Activated CD4-positive, alpha-beta T cell treated with anti-CD3 and anti-CD28 coated beads for 36 hours (primary cell): ENCODE measurements at places on chromosomes 3 and 15. TPM values are rescaled to one million over a fixed set of nuclear protein-coding genes. Genes with fewer than 3 reads are reported as not detected.

Gene QTRT2
- 47.0 TPM for total RNA-seq

Gene ZNF662
- total RNA-seq, result 1.3 TPM

- DNase-seq, result peak; percentile 40
These were observed 160.2 kb upstream of the TBL1XR1 start for GRCh38 chr3:177357352-177358090.

GRCh38 chr3:100331660-100332059, 2.9 kb upstream of the NIT2 start:
- DNase-seq, result no peak

DNA sequence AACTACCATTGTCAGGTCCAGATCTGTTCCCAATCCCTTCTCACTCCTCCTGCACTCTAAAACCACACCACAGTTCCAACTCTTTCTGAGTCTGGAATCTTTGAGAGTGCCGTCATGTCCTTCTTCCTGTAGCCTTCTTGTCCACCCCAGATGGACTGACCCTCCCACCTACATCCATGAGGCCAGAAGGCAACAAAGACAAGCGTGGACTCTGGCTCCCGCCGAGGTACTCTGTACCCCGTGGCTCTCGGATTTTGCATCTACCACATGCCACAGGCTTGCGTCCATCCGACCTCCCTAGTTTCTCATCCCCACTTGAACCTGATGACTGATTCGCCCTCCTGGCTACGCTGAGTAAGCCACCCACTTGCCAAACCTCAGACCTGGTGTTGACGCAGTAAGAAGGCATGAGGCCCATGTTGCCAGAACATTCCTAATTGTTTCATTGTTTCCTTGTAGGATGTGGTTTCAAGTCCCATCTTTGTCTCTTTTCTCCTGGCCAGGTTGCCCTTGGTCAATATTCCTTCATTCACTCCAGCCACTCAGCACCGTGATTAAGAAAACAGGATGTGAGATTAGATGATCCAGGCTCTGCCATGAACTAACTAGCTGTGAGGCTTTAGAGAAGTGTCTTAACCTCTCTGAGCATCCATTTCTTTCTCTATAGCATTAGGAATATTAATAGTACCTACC, 1.1 kb upstream of the ZBTB38 start:
- no peak for DNase-seq

GRCh38 chr15:101497484-101498034, 8.1 kb upstream of the PCSK6 start:
- no peak for DNase-seq

GRCh38 chr15:101510212-101511197, 21.0 kb upstream of the PCSK6 start:
- no peak for DNase-seq

- no peak for DNase-seq
These were observed 1.0 kb upstream of the RNF7 start for GRCh38 chr3:141737093-141737492.

- no peak for DNase-seq
These were observed 263.3 kb upstream of the NR2E3 start for GRCh38 chr15:71547011-71547410.

- DNase-seq, result no peak
These were observed 55.0 kb downstream of the FLNB start for GRCh38 chr3:58063022-58063815.

- no peak for DNase-seq
These were observed 238.5 kb downstream of the DOCK3 start for GRCh38 chr3:50913260-50913659.

DNA sequence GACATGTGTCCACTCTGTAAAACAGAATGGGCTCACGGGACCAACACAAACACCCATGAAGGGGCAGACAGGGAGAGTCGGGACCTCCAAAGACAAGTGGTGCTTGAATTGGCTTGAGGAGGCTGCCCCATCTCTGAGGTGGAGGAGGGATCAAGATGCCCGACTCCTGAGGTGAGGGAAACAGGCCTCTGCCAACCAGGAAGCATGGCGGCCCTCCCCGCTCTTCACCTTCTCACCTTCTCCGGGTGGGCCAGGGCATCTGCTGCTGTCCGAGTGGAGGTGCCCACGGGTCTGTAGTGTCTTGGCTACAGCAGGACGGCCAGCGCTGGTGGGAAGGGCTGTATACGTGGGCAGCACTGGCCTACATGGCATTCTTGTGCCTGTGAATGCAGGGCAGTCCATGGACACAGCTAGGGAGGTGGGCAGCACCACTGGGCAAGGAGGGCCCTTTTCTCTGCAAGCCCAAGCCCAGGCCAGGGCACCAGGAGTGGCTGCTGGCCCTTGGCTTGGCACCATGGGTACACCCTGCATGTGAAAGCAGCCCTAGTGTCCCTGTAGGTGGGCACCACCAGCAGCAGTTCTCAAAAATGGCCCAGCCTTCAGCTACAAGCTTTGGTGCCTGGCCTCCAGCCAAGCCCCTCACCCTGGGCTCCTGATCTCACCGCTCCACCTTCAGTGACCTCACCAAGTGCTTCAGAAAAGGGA, 79.4 kb downstream of the SNRK start:
- DNase-seq, result no peak

DNA sequence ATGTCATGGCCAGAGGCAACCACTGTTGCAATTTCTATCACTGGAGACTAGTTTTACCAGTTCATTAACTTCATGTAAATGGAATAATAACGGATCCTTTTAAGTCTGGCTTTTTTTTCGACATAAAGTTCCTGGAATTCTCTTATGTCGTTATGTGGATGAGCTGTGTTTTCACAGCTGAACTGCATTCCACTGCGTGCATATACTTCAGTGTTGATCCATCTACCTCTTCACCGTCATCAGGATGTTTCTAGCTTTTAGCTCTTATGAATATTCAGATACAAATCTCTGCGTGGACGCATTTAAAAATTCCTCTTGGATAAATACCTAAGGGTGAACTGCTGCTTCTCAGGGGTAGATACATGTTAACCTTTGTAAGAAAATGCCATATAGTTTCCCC, 15.6 kb upstream of the CYFIP1 start:
- DNase-seq, result no peak
